Stimulated activated CD4-positive, alpha-beta T cell treated with anti-CD3 and anti-CD28 coated beads, TNF-alpha, amount 100 ng/mL, for 48 hours (primary cell): ENCODE measurements at places on chromosomes 16 and 17.

DNA sequence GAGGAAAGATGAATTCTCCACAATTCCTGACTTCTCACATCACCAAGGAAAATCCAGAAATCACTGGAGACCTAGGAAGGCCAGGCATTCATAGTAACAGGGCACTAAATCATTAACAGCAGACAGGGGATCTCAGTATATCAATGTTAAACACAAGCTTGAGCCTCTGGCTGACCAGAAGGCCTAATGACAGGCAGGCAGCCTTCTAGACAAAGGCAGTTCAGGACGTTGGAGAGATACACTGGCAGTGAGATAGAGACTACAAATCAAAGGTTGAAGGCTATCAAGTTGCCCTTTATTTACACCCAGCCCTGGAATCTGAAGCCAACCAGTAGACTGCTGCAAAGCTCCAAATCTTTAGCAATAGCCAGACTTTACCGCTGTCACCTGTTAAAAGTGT is 422.8 kb upstream of the CCL2 start:
- DNase-seq: no peak

- no peak for DNase-seq
These were observed 30.2 kb downstream of the XPO6 start for GRCh38 chr16:28181515-28181914.

- DNase-seq: peak; percentile 79
These were observed 523 bp downstream of the NAGLU start for GRCh38 chr17:42536372-42537155.

DNA sequence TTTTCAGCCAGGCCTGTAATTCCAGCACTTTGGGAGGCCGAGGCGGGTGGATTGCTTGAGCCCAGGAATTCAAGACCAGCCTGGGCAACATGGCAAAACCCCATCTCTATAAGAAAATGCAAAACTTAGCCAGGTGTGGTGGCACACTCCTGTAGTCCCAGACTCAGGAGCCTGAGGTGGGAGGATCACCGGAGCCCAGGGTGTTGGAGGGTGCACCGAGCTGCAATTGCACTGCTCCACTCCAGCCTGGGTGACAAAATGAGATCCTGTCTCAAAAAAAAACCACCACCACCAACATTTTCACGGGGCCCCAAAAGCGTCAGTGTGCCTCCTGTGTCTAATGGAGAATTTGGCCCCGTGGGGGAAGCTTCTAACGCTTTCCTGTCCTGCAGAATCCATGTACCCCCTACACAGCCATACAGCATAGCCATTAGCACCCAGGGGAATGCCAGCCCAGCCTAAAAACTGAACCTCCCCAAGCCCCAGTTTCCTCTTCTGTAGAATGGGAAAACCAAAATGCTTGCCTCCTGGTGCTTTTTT is 22.2 kb upstream of the MAP3K14 start:
- DNase-seq: no peak

DNA sequence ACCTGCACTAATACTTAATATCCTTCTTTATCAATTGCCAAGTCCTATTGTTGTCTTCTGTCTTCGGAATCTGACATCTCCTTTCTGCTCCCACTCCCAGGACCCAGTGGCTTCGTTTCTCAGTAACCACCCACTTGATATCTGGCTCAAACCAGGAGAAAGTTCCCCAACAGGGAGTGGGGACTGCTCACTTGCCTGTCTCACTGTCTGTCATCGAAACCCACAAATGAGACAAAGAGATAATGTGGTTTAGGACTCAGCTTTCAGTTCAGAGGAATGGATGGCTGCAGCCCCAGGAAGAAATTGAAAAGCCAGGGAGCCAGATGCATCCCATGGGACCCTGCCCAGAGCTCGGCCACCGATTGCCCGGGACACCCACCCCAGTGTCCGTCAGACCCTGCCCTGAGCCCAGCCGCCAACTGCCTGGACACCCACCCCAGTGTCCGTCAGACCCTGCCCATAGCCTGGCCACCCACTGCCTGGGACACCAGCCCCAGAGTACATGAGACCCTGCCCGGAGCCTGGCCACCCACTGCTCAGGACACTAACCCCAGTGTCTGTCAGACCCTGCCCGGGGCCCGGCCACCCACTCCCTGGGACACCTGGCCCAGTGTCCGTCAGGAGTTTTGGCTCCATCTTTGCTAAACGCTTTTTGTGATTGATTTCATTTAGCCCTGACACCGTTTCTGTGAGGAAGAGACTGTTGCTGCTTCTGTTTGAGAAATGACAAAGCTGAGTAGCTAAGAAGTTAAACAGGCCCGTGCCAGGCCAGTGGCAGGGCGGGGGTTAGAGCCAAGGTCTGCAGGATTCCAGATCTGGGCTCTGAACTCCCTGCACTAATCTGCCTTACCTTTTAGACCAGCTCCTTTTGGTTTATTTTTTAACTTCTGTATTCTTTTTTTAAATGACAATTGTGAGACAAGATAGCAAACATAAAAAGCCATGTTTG is 251.4 kb downstream of the PHKB start:
- DNase-seq: no peak

DNA sequence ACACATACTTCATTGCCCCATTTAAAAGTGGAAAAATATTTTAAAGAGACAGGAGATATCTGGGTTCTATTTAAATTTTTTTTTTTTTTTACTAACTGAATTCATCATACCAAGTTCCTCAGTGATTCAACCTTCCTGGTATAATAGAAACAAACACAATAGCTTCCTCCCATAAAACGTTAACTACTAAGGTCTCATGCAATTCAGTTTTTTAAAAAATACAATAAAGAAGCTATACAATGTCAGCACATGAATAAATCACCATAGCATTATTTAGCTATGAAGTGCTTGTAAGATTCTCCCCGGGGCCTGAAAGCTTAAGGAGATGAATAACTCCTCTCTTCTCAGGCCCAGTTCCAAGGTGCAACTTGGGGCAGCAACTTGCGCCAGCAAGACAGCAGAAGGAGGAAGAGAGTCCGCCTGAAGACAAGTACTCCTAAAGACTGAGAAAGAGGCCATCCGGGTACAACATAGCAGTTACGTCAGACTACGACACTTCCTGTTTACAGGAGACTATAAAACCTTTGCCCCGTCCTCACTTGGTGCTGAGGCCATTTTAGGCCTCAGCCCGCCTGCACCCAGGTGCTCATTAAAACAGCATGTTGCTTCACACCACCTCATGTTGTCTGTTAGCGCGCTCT is 81.5 kb downstream of the MYO1D start:
- DNase-seq: no peak

- no peak for DNase-seq
These were observed 17.3 kb downstream of the CHD9NB start for GRCh38 chr16:53035176-53035942.

DNA sequence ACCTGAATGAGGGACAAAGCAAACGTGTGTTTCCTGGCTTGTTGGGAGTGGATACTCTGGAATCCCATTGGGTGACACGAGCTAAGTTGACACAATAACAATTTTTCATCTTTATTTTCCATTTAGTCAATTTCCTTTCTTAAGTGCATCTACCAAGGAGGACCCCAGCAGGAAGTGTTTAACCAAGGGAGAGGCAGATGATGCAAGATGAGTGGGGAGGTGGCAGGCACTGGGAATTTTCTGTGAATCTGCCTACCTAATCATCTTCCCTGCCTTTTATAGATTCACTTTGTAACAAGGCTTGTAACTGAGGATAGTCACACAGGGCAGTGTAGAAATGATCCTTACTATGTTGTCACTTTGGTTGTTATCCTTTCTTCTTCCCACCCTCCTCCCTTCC is 317.7 kb upstream of the HSBP1 start:
- no peak for DNase-seq

- no peak for DNase-seq
These were observed 1.2 kb upstream of the ZFHX3 start for GRCh38 chr16:73049091-73049490.

DNA sequence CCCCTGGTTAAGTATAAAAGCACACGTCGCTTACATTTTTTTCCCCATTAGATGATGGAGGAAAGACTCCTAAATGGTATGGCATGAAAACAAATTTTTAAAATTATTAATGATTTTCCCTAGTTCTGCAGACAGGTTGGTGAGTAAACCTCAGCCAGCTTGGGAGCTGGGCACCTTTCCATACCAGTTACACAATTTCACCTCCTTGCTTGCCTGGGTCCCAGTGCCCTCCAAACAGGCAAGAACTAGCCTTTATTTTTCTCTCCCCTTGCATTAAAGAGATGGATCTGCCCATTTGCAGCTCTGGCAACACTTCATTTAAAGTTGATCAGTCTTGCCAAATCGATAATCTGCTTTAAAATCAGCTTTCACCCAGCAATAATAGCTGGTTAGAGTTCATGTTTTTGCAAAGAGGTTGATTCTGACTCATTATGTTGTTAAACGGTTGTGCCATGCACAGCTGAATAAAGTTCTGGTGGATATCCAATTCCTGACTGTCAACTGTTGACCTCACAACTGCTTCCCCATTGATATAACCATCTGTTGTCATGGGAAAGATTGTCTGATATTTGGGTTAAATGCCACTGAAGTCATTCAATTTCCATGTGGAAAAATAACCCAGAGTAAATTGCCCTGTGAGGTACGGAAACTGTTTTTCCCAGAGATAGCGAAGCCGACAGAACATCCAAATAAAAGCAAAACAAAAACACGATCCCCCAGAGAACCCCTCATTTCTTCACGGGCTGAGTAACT is 1.3 kb downstream of the C17orf58 start:
- no peak for DNase-seq

DNA sequence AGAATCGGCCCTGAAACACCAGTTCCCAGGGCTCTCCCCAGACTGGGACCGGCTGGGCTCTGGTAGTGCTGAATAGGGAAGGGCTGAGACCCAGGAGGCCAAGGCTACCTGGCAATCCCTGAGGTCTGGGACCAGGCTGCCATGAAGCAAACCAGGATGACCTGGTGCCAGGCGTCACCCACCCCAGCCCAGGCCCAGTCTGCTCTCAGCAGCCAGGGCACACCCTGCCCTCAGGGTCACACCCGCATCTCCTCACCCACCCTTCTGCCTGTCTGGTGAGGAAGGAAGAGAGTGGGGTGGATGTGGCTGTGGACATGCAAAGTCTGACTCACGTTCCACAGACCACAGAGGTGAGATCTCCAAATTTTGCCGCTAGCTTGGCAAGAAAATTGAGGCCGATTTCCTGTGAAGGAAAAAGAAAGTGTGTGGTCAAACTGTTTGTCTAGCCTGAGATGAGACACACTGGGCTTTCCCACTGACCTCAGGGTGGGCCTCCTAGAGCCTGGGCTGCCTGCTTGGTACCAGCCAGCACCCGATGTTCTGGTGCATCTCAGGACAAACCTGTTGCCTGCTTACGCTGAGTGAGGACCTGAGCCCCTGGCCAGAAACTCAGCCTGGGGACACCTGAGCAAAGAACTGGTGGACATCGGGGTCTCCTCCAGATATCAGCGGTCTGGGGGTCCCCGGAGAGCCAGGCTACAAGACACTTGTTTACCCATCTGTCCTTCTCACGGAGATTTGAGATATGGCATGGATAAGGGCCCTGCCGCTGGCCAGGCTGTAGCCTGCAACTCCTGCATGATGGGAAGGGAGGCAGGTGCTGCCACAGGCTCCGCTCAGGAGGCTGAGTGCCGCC is 6.3 kb upstream of the RAB37 start:
- no peak for DNase-seq

DNA sequence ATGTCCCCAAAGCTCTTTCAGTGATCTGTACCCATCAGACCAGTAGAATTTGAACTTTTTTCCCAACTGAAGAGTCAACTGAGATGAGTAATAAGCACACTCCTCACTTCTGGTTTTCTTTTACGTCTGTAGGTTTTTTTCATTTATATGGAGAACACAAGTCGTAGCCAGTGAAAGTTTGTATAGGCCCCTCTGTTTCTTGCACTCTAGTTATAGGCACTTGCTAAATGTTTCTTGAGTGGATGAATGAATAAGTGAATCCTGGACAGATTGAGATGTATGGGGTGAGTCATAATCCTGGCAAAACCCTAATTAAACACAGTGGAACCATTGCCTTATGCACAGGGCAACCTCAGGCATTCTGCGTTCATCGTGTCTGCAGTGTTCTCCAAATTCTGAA is 193.7 kb upstream of the TBX2 start:
- DNase-seq: no peak

- DNase-seq: no peak
These were observed 1.1 kb upstream of the GNA13 start for GRCh38 chr17:65057531-65058090.

GRCh38 chr16:14462811-14463210 is 167.2 kb downstream of the PARN start:
- DNase-seq: no peak

- DNase-seq: no peak
These were observed 1.6 kb upstream of the LRRC75A start for GRCh38 chr17:16493531-16494046.

- DNase-seq: no peak
These were observed 5.7 kb upstream of the CDH5 start for GRCh38 chr16:66360624-66361324.

- DNase-seq: no peak
These were observed 87.2 kb downstream of the MAP2K4 start for GRCh38 chr17:12107905-12108304.

- no peak for DNase-seq
These were observed 20.4 kb downstream of the SOCS1 start for GRCh38 chr16:11235703-11235991.

- no peak for DNase-seq
These were observed 4.8 kb upstream of the C1QL1 start for GRCh38 chr17:44972953-44973352.

DNA sequence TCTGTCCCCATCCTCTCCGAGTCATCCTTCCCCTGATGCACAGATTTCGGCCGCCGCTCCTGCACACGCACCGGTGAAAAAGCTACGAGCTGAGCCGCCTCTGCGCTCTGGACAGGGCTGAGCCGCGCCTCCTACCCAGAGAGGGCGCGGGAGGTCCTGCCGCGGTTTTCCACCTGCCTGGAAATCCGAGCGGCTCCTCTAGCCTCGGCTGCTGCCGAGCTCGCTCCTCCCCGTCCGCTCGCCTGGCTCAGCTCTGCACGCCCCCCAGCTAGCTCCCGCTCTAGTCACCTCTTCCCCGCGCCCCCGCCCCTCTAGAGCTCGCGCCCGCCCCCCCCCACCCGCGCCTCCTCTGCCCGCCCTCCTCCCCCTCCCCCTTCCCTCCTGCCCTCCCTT is 198 bp upstream of the SHISA9 start:
- DNase-seq: no peak

DNA sequence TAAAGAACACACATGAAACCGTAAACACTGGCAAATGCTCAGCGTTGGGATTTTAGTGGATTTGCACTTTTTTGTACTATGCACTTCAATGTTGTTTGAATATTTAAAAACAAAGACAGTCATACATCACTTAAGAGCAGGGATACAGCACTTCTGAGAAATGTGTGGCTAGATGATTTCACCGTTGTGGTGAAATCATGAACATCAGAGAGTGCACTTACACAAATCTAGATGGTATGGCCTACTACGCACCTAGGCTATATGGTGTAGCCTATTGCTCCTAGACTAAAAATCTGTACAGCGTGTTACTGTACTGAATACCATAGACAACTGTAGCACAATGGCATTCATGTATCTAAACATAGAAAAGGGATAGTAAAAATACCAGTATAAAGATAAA is 37.6 kb upstream of the CNEP1R1 start:
- no peak for DNase-seq

GRCh38 chr16:87800497-87800896 is 34.7 kb upstream of the KLHDC4 start:
- DNase-seq: no peak

- no peak for DNase-seq
These were observed 13.7 kb upstream of the VWA3A start for GRCh38 chr16:22078656-22079055.

- DNase-seq: no peak
These were observed 18.5 kb upstream of the TOB1 start for GRCh38 chr17:50884439-50885311.

GRCh38 chr16:85288869-85289660 is 176.8 kb upstream of the CIBAR2 start:
- no peak for DNase-seq
